Effector memory CD4-positive, alpha-beta T cell (primary cell): ENCODE measurements at places on chromosomes 16 and 17.

- DNase-seq = no peak
Observed at GRCh38 chr16:85859818-85860125, 39.2 kb upstream of the IRF8 start.

GRCh38 chr16:85072947-85073346 is 39.3 kb downstream of the CIBAR2 start:
- DNase-seq = no peak

- DNase-seq = no peak
Observed at GRCh38 chr16:84618581-84619460, 943 bp upstream of the COTL1 start.

DNA sequence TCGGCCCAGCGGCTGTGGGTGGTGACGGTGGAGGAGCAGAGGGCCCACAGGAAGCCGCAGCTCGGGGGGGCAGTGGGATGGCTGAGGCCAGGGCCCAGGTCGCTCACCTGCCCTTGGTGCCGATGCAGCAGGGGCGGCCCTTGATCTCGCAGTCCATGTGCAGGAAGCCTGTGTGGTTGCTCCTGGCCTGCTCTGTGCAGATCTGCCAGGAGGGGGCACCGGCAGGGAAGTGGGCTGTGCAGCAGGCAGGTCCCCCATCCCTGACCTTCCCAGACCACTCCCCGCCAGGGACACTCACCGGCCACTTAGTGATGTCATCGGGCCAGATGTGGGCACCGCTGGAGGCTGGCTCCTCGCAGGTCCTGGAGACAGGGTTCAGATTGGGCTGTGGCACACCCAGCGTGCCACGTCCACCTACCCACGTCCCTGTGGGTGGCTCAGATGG is 6.2 kb downstream of the AANAT start:
- DNase-seq = no peak

- DNase-seq = no peak
Observed at GRCh38 chr17:55089256-55089655, 120.7 kb downstream of the STXBP4 start.

GRCh38 chr17:58084317-58084981 is 1.2 kb downstream of the DYNLL2 start:
- peak; percentile 28 for DNase-seq

DNA sequence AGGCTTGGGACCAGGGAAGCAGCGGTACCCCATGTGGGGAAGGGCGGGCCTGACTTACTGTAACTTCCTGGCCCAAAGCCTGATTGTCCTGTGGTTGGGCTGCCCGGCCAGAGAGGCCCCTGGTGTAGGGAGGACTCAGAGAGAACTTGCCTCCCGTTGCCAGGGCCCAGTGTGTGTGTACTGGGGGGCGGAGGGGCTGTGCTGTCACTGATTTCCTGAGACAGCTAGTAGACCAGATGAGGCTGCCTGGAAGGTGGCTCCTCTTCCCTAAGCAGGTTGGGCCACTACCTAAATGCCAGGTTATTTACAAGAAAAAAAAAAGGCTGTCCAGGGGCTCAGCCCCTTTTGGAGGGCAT is 16.7 kb downstream of the SOCS3 start:
- no peak for DNase-seq

DNA sequence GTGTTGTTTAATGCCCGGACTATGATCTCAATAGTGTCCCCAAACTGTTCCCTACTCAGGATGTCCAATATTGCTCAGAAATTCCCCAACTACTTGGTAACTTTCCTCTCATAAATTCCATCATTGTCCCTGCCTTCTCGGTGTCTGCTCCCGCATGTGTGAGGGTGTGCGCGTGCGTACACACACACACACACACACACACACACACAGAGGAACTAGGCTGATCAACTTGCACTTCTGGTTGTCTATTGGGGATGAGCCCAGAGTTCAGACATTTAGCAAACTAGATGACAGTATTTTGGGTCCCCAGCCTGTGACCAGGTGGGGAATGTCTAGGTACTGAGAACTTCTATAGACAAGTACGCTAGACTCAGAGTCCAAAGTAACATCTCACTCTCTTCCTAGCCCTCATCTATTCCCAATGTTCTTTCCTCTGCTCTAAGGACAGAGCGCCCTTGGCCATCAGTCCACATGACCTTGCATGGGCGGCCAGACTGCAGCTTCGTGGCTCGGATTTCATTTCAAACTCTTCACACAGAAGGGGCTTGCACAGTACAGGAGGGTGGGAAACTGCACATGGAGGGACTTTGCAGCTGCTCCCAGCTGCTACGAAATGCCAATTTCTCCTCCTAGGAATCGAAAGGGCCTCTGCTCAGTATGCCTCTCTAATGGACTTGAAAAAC is 5.3 kb downstream of the HS3ST3A1 start:
- DNase-seq = no peak

GRCh38 chr17:50043290-50044148 is 12.4 kb upstream of the ITGA3 start:
- no peak for DNase-seq

DNA sequence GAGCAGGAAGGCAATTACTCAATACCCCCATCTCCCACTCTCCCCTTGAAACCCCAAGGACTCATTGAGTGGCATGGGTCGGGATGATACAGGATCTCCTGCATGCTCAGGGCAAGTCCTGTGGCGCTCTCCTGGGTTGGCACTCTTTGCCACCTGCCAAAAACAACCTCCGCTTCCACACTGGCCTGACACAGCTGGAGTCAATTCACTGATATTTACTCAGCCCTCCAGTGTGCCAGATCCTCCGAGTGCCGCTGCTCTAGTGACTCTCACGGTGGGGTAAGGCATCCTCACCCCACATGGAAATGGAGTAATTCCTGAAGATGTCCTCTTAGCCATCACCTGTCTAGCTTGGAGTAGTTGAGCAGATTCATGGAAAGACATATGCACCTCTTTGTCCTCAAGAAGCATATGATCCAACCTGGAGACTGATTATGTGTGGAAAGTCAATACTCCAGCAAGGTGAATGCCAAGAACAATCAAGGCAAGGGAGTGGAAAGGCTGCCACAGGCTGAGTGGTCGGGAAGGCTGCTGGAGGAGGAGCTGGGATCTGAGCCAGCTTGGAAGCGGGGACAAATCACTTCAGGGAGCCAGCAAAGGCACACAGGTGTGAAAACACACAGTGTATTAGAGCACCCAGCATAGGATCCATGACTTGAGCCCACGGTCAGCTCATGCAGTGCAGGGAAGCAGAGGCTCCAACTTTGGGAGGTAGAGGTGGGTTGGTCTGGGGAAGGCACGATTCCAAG is 12.6 kb upstream of the GOSR2 start:
- no peak for DNase-seq

DNA sequence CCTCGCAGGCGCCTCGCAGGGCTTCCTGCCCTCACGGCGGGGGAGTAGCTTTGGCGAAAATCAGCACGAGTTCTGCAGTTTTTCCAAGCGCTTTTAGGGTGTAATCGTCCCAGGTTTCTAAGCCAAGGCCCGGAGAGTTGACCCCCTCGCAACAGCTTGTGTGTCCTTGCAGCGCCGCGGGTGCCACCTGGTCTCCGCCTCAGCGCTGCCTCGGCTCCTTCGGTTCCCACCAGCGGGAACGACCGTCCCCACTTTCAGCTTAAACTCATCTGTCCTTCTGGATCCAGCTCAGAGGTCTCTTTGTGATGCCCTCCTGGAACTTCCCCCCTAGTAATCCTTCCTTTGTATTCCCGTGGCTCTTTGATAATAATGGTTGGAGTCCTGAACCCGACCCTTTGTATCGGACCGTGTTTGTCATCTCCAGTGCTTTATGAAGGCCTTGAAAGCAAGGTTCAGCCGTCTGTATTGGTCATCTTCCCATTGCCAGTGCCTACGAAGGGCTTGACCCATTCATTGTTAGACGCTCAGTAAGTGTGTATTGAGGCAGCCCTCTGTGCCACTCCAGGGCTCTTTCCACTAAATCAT is 858 bp upstream of the SMARCE1 start:
- DNase-seq = no peak

DNA sequence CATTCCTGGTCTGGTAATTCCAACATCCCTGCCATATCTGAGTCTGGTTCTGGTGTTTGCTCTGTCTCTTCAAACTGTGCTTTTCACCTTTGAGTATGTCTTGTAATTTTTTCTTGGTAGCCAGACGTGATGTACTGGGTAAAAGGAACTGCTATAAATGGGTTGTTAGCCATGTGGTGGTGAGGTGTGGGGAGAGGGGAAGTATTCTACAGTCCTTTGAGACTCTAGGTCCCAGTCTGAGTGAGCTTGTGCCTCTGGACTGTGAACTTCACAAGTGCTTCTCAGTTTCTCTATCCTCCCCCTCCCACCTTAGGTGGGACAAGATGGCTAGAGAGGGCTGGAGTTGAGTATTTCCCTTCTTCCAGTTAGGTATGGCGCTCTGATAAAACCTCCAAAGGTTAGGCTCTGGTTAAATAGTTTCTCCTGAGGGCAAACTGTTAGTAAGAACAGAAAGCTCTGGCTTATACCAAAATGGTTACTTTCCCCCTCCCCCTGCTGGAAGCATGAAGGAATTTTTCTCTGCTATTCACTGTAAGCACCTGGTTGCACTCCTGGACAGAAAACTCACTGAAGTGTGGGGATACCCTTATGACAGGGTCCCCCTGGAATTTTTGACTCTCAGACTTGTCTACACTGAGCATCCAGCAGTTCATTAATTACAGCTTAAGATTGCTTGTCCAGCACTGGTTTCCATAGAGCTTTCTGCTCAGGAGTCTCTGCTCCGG is 87.8 kb downstream of the MARCHF10 start:
- DNase-seq = no peak

DNA sequence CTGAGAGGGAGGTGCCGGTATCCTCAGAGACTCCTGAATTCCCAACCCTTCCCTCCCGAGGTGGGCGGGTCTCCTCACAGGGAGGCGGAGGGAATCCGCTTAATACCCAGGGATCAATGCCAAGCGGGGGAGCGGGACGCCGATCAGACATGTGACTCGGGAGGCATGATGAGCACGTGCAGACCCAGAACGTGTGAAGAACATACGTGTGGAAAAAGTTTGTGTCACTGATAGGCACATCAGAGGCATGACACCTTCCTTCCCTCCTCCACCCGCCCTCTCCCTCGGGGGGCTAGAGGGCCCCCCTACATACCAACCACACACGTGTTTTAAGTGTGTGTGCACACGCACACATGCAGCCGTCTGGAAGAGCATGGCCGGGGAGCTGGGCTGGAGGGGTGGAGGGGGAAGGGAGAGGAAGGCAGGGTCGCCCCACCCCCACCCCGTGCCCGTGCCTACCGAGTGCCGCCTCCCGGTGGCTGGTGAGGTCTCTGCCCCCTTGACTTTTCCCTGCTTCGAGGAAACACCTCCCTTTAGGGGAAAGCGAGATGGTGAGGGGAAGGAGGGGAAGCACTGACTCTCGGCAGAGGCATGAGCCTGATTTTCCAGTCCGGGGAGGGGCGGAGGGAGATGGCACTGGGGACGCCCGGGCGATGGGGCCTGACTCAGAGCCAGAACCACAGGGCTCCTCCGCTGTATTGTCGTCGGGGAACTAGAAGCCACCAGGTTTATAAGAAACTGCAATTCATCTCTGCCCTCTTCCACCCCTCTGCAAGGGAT is 12.1 kb upstream of the TBX21 start:
- peak; percentile 65 for DNase-seq

GRCh38 chr16:79618692-79619050 is 18.1 kb upstream of the MAF start:
- DNase-seq = no peak

- no peak for DNase-seq
Observed at GRCh38 chr16:82808036-82808435, 181.3 kb downstream of the CDH13 start.

- no peak for DNase-seq
Observed at GRCh38 chr17:45833920-45834319, 10.8 kb upstream of the SPPL2C start.

GRCh38 chr17:6569370-6570285 is 13.3 kb upstream of the PITPNM3 start:
- DNase-seq = no peak

- no peak for DNase-seq
Observed at GRCh38 chr16:22903716-22904115, 89.8 kb downstream of the HS3ST2 start.

- DNase-seq = no peak
Observed at GRCh38 chr16:17520561-17520960, 49.8 kb upstream of the XYLT1 start.

- no peak for DNase-seq
Observed at GRCh38 chr17:19796457-19796856, 48.4 kb upstream of the ALDH3A1 start.

GRCh38 chr16:75312875-75313274 is 61.5 kb upstream of the BCAR1 start:
- DNase-seq = no peak

- DNase-seq = no peak
Observed at GRCh38 chr16:70258065-70258464, 6.3 kb upstream of the EXOSC6 start.

- no peak for DNase-seq
Observed at GRCh38 chr17:1473841-1474240, 17.8 kb upstream of the CRK start.

GRCh38 chr17:68704871-68705713 is 103.9 kb upstream of the FAM20A start:
- DNase-seq = no peak

GRCh38 chr17:73546770-73547536 is 97.3 kb downstream of the SDK2 start:
- no peak for DNase-seq

DNA sequence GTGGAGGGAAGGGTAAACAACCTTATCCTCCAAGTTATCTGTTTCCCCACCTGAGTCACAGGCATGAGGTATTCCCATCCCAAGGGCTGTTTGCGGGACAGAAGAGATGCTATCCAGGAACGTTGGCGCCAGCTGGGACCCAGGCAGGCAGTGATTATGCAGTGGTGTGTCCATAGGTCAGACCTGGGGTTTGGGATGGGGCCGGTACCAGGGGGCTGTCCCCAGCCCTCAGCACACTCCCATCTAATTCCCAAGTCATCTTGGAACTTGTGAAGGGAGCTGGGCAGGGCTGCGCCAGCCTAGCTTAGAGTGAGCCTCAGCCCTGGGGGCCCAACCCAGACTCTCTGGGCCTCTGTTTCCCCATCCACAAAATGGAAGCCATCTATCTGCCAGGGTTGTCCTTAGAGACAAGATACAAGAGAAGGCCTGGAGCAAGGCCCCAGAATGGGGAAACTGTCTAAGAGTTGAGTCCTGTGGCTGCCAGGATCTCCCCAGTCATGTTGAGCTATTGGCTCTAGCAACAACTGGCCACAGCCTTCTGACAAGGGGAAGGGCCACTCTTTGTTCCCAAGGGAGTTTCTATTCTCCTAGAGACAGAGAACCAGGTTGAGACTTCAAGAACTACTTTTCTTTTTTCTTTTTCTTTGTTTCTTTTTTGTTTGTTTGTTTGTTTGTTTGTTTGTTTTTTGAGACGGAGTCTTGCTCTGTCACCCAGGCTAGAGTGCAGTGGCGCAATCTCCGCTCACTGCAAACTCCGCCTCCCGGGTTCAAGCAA is 9.8 kb upstream of the JUP start:
- DNase-seq = no peak

GRCh38 chr17:45876539-45876938 is 17.8 kb upstream of the MAPT start:
- no peak for DNase-seq

- DNase-seq = no peak
Observed at GRCh38 chr16:66616592-66616991, 12.1 kb downstream of the CMTM3 start.

DNA sequence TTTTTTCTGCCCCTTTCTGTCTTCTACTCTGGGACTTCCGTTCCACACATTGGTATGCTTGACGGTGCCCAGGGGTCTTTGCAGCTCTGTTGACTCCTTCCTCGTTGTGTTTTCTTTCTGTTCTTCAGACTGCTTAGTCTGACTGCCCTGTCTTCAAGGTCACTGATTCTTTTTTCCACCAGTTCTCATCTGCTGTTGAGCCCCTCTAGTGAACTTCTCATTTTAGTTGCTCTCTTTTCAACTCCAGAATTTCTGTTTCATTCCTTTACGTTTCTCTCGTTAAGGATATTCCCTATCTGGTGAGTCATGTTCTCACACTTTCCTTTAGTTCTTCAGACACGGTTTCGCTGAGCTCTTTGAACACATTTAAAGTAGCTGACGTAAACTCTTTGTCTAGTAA is 13.8 kb downstream of the GAA start:
- DNase-seq = no peak
